Activated CD4-positive, alpha-beta T cell treated with anti-CD3 and anti-CD28 coated beads for 4 hours (primary cell): ENCODE measurements at places on chromosomes 2 and 18.

- no peak for DNase-seq
These were observed 35.8 kb downstream of the SCG2 start for GRCh38 chr2:223566396-223566795.

DNA sequence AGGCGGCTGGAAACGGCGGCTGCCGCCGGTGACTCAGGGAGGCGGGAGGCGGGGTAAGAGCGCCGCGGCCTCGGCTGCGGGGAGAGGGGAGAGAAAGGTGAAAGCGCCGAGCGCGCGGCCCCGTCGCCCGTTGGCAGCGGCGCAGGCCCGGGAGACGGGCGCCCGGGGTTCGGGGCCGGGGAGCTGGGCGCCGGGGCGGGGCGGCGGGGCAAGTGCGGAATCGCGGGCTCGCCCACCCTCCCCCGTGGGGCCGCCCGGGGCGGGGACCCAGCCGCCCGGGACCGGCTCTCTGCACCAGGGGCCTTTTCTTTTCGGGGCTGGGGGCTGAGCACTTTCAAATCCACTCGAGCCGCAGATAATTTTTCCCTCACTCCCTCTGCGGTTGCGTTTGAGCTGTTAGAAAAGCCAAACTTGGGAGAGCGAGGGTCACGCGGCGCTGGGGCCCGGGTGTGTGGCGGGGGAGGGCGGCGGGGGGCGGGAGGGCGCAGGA, 266 bp downstream of the KDM3A start:
- DNase-seq, result no peak

DNA sequence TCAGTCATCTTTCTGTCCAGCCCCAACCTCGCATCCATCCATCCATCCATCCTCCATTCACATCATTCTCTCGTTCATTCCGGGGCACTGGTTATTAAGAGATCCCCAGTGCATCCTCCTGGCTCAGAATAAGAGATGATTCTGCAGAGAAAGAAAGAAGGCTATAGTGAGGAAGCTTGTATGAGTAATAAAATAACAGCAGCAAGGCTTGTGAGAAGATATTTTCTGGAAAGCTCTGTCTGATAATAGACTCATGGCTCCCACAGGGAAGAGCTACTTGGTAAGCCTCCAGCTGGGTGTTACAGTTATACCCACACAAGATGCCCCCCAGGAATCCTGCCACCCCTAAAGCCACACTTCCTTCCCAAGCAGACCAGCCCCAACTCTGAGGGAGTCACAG, 143.2 kb downstream of the MTCL1 start:
- no peak for DNase-seq

- DNase-seq, result no peak
These were observed 58.8 kb downstream of the BOD1L2 start for GRCh38 chr18:57205641-57206040.

DNA sequence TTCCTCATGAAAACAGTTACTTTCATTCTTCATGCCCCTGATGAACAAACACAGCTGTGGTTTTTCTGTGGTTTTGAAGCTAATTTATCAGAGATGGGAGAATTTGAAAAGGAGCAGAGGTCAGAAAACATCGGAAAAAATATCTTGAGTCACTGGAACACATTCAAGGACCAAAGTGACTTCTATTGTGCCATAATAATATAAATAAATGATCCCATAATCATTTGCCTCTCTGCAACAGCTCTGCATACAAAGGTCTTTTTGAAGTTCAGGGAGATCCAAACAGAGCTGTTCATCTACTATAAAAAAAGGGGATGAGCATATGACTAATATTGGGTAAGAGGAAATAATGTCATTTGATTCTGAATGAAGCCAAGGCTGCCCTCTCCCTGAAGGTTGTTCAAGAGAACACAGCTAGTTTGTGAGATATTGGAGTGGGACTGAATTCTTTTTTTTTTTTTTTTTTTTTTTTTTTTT, 201.3 kb upstream of the GALNT5 start:
- DNase-seq, result no peak

DNA sequence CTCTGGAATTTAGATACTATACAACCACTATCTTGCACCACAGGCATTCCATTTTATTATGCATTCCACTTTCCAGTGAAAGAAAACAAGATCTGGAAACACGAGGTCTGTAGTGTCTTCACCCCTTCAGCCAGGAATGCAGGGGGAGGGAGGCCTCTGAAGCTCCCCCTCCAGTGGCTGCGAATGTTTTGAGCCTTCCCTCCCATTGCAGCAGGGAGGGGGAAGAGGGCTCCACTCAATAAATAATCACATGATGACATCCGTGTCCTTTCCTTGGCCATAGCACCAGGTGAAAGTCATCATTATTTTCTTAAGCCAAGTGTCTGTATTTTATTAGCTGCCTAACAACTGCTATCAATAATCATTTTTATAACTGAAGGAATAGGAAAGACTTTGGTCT, 38.6 kb downstream of the ALPK2 start:
- DNase-seq, result no peak

DNA sequence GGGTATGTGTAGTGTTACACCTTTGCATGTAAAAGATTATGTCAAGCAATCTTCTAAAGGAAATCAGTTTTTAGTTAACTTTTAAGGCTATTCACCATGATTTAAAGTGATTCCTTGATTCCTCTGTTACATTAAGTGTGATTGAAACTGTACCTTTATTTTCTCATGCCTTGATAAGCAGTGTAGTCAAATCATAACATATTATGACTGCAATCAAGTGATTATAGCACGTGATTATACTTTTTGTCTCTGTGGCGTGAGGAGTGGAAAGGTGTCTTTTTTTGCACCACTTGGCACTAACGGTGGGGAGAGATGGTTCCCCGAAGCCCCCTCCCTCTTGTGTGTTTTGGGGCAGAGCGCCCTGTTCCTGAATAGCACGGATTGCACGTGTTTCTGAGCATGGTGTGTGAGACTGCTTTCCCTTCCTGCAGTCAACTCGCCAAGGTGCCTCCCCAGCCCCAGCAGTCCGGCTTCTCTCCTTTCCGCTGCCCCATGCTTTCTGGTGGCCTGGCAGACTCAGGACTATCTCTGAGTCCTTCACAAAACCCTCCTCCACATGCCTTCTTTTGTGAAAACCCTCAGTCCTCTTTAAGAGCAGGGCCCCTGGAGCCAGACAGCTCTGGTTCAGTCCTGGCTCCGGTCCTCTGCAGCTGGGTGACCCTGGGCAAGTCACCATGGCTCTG, 68.4 kb downstream of the AGAP1 start:
- DNase-seq, result no peak

- DNase-seq, result no peak
These were observed 707 bp upstream of the DGUOK start for GRCh38 chr2:73925853-73926492.

- DNase-seq, result no peak
These were observed 476.7 kb upstream of the GCFC2 start for GRCh38 chr2:76187415-76187814.

- DNase-seq, result no peak
These were observed 36.0 kb upstream of the PDIA6 start for GRCh38 chr2:10848541-10848940.

DNA sequence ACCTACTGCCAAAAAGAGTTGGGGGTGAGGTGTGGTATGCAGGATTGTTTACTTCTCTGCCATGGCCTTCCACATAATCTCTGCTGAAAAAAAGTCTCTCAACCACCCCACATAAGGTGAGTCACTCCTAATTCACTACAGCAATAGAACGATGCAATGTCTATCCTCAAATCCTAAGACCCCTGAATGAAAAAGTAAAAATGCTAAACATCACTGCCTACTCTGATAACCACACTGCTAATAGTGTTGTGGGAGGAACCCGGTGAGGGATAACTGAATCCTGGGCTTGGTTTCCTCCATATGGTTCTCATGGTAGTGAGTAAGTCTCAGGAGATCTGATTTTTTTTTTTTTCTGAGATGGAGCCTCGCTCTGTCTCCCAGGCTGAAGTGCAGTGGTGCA, 252.5 kb downstream of the PIEZO2 start:
- no peak for DNase-seq

DNA sequence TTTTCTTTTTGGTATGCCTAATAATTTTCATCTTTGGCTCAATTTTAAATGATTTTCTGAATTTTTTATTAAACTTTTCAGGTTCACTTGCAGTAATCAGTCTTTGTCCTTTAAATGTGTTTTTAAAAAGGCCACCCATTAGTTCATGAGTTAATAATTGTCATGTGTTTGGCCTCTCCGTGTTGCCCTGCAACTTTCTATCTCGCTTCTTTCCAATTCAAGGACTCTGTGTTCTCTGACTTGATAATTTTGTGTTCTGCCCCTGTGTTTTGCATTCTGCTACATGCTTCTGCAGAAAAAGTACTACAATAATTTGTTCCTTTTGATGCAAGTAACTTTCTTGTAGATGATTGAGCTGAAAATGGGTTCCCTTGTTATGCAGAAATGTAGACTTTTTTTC, 921.4 kb upstream of the LRATD1 start:
- no peak for DNase-seq
